ENCODE measurements at places on chromosomes 13 and 19.

DNA sequence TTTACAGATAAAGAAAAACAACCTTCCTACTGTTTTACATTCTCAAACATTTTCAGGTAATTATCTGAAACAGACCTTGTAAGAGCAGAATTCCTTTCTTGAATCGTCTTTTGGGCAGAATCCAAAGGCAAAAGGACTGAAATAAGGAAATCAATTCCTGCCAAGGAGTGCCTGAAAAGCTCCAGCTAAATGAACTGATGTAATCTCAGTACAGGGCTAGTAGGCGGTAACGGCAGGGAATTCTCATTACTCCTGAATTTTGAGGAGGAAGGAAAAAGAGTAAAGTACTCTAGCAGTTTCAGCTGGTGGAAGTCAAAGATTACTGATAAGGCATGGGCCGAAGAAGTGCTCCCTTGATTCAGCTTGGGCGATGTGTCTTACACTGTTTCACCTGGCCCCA is 168.4 kb downstream of the PCDH9 start:
- no peak for DNase-seq

GRCh38 chr19:52258426-52258825 is 11.0 kb upstream of the ZNF766 start:
- DNase-seq = no peak

GRCh38 chr13:112891477-112892401 is 77.3 kb upstream of the MCF2L start:
- no peak for DNase-seq

GRCh38 chr13:45156565-45157361 is 36.5 kb downstream of the GTF2F2 start:
- DNase-seq = no peak

GRCh38 chr13:65638572-65639168 is 1591.5 kb downstream of the PCDH9 start:
- DNase-seq = no peak

DNA sequence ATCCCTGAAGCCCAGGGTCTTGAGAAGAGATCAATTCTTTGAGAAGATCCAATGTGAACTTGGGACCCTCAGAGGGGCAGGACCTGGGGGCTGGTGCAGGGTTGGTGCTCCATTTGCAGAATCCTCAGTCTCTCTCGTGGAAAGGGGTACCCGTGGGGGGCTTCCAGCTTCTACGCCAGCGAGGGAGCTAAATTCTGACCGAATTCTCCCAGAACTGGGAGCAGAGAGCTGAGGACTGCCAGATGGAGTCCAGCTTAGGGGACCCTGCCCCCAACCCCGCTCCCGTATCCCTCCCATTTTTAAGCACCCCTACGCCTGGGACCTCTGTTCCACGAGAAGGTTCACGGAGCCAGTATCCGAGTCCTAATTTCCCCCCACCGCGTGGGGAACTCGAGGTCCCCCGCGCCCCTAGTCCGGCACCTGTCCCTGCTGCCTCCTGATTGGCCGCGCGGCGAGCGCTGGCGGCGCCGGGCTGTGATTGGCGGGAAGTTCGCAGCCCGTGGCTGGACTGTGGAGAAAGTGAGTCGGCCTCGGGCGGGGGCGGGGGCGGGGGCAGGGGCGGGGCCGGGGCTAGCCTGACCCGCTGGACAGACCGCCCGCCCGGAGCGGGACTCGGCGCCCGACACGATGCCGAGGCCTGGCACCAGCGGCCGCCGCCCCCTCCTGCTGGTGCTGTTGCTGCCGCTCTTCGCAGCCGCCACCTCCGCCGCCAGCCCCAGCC is 4.4 kb upstream of the LTBP4 start:
- DNase-seq = no peak

- DNase-seq = no peak
Measured at GRCh38 chr19:7187605-7188339, 106.4 kb downstream of the INSR start.

- no peak for DNase-seq
Measured at GRCh38 chr13:24500977-24501376, 11.6 kb downstream of the PARP4 start.

DNA sequence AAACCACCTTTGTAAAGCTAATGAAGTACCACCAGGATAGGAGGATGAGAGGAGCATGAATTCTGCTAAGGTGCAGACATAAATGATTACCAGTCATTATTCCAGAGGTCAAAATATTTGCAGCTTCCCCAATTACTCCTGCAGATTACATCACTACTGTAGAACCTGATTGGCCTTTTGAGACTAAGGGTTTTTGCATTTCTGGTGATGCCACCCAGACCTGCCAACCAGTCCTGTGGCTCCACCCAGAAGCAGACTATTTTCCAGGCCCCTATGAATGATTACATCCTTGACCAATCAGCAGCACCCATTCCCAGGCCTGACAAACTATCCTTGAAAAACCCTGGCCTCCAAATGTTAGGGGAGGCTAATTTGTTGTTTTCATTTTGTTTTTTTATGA is 11.2 kb upstream of the KCNC3 start:
- DNase-seq = no peak

GRCh38 chr19:14979476-14980255 is at the start of gene SLC1A6:
Gene SLC1A6 (minus strand): TSS chr19:14979864. CDS start chr19:14972910, 6,954 bp downstream.
- no peak for DNase-seq

- DNase-seq = no peak
Measured at GRCh38 chr13:33785384-33785783, 32.6 kb upstream of the RFC3 start.

DNA sequence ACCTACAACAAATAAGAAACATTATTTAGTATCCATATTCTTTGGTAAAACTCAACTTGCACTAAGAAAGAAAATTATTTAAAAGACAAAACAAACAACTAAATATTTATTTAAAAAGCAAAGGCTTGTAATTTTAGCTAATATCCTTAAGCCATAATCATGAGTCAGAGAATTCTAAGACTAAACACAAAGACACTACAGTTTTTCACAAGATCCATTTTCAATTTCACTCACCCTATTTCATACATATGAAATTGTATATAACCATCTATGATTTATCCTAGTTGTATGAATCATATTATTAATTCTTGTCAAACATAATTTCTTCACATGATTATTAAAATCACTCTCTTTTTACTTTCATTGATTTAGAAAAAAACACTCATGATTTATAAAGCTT is 64.3 kb downstream of the MICU2 start:
- DNase-seq = no peak

DNA sequence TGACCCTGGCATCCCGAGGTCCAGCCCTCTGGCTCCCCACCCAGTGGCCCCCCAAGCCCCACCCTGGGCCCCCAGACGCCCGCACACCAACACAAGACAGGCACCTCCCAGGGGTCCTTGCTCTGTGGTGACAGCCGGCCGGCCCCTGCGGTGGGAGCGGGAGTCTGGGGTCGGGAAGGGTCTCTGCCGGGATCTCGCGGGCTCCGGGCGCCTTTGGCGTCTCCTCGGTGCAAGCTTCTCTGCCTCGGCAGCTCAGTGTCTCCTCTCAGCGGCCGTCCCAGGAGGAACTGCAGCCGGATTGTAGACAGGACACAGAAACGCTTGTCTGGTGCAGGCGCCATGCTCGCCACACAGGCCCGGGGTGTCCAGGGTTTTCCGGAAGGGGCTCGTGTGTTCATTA is 43.7 kb downstream of the TMEM255B start:
- DNase-seq = no peak

- DNase-seq = no peak
Measured at GRCh38 chr13:105773241-105773640, 762.2 kb downstream of the EFNB2 start.

DNA sequence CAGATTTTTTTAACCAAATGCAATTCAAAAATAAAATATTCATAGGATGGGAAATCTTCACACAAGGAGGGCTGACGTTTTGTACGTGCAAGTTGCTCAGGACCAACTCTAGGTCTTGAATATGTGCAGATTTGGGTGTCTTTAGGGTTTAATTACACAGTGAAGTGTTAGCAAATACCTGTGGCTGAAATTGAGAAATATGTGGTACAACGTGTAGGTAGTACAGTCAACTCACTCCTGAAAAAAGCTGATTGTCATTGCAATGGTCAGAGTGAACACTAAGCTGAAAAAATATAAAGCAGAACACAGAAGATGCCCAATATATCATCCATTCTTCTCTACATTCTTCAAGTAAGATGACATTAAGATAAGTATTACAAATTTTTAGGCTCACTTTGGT is 314.3 kb downstream of the SLITRK1 start:
- DNase-seq = no peak

GRCh38 chr19:7970716-7971448 is 27.4 kb upstream of the TIMM44 start:
- DNase-seq = no peak

DNA sequence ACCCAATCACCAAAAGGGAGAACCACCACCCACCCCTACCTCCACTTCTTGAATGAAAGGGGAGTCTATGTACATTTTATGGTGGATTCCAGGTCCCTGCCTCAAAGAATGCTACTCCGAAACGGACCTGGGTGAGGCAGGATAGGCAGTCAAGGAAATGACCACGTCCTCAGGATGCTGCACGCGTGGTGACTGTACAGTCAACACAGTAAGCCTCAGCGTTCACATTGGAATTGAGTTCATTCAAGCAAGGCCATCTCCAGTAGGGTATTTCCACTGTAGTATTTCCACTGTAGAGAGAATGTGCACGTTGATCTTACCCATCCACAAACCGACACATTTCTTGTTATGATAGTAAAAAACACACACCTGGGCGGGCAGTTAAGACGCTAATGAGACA is 16.9 kb downstream of the ZSCAN5C start:
- no peak for DNase-seq

DNA sequence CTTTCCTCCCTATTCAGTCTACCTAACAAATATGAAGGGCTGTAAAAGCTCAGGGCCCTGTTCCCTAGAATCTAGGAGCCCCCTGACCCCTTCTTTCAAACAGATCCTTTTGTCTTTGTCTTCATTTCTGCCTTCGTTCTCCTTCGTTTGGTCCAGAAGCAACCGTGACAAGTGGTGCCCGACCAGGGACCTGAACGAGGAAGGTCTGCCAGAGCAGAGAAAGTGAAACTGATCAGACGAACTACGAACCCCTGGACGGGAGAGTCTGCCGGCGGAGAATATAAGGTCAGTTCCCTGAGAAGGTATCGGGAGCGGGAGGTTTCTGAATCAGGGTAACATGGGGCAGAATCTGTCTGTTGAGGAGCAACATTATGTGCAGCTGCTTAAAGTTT is 751 bp downstream of the ERVK3-1 start:
- DNase-seq = no peak

GRCh38 chr19:42422092-42422900 is 4.9 kb downstream of the LIPE start:
- no peak for DNase-seq

DNA sequence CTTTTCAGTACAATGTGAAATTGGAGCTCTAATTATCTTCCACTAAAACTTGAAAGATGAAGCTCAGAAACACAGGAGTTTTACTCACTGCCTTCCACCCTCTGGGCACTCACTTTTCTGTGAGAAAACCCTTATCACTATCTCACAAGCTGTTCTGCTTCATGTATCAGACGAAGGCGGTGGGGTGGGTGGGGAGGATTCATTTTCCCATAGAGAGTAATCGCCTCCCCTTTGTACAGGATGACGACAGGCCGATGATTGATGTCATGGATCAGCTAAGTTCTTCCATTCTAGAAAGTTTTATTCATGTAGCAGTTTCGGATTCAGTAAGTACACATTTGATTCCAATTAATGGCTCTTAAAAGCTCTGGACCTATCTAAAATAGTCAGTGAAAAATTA is 139.9 kb downstream of the ZAR1L start:
- DNase-seq = no peak

DNA sequence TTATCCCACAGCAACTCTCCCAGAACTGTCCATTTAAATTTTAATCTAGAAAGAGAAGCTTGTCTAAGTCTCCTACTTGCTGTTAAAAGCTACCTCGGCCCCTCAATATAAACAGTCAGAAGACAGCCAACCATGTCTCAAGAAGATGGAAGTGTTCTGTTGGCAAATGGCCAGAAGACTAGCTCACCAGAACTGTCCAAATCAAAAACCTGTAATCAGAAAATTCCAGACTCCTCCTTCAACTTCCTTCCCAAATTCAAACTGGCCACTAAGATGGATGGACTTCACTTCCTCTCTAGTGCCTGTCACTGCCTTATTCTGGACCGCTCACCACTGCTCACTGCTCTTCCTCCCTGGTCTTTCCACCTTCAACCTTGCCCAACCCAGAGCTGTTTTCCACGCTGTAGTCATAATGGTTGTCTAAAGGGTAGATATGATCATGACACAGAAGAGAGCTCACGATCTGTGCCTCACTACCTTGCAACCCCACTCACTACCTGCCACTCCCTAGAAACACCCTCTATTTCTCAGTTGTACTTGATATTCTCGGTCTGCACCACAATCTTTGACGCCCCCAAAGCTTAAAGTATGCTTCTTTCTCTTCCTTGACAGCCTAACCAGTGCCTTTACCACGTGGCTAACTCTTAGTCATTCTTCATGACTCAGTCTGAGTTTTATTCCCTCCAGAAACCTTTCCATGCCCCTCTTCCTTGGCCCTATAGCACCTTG is 9.2 kb downstream of the FGF14 start:
- DNase-seq = no peak

- DNase-seq = no peak
Measured at GRCh38 chr19:6772028-6772865, at the start of gene VAV1. Gene VAV1 (plus strand): TSS chr19:6772708. CDS start chr19:6772808, 100 bp downstream.

- no peak for DNase-seq
Measured at GRCh38 chr13:34822650-34823049, 119.4 kb upstream of the NBEA start.

DNA sequence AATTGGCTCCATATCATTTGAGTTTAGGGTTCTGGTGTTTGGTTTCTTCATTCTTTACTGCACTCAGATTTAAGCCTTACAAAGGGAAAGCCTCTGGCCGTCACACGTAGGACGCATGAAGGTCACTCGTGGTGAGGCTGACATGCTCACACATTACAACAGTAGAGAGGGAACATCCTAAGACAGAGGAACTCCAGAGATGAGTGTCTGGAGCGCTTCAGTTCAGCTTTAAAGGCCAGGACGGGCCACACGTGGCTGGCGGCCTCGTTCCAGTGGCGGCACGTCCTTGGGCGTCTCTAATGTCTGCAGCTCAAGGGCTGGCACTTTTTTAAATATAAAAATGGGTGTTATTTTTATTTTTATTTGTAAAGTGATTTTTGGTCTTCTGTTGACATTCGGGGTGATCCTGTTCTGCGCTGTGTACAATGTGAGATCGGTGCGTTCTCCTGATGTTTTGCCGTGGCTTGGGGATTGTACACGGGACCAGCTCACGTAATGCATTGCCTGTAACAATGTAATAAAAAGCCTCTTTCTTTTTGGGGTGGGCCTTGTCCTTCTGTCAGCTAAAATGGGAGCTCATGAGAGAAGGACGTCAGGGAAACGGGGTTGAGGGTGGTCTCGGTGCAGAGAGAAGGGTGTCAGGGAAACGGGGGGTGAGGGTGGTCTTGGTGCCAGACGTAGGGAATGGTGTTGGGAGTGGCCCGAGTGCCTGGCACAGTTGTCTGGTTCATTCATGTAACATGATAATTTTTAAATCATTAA is 26.0 kb downstream of the LAMP1 start:
- no peak for DNase-seq

Data from breast epithelium (tissue), 4 donors.